ENCODE measurements at places on chromosomes 2 and 18. TPM values are rescaled to one million over a fixed set of nuclear protein-coding genes. Genes with fewer than 3 reads are reported as not detected.

DNA sequence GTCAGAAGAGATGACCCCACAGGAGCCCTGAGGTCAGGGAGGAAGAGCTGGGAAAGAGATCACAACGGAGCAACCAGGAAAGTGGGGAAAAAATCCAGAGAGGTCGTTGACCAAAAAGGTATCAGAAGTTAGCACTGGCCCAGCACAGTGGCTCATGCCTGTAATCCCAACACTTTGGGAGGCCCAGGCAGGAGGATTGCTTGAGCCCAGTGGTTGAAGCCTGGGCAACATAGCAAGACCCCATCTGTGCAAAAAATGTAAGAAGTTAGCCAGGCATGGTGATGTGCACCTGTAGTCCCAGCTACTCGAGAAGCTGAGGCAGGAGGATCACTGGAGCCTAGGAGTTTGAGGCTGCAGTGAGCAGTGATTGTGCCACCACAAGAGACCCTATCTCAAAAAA, 121.5 kb downstream of the GBX2 start:
- DNase-seq = no peak
- no peak overlapping the region for H3K4me3 ChIP-seq
- no peaks in the 10 kb centered on the region for H3K27me3 ChIP-seq
- H3K36me3 ChIP-seq = no peaks in the 10 kb centered on the region

Gene EPAS1
- total RNA-seq = 58.4 TPM

Gene PIK3C3
- 23.1 TPM for total RNA-seq

Gene AP1S3
- total RNA-seq = 8.3 TPM

Gene LOXL3
- 0.33 TPM for total RNA-seq

DNA sequence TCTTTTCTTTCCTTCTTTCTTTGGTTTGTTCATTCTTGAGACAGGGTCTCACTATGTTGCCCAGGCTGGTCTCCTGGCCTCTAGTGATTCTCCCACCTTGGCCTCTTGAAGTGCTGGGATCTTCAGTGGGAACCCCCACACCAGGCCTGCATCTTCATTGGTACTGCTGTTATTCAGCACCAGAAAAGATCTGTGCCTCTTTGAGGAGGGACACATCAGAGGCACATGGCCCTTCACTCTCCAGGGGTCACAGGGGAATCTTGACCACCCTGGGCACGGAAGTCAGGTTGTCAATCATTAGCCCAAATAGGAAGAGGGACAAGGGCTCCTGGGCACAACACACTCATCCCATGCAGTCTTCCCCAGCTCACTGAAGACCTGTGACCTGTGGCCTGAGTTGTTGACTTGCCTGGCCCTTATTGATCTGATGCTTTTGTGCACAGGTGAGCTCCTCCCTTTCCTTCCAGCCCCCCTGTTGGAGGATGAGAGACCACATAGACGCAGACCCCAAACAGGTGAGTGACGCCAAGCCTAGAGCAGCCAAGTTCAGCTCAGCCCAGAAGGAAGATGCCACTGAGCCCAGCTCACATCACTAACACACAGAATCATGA, 33.0 kb upstream of the ODC1 start:
- no peak overlapping the region for H3K27ac ChIP-seq
- H3K27me3 ChIP-seq = no peaks in the 10 kb centered on the region
- no peaks in the 10 kb centered on the region for H3K36me3 ChIP-seq
- DNase-seq = no peak

DNA sequence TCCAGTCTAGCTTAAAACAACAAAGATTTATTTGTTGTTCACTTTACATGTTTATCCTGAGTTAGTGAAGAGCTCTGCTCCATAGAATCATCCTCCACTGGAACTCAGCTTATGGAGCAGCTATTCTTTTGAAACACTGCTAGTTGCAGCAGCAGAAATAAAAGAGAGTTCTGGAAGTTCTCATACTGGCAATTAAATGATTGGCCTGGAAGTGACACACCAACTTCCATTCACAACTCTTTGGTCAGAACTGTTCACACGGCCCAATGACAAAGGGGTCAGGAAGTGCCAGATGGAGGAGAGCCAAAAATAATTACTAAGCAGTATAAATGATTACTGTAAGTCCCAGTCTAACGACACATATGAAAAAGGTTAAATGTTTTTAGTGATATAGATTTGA, 39.1 kb downstream of the FBXO11 start:
- peaks cover 50% of the 10 kb centered on the region for H3K4me1 ChIP-seq
- peak; percentile 70 for DNase-seq
- H3K36me3 ChIP-seq = no peaks in the 10 kb centered on the region
- peak overlapping the region; percentile 43 for H3K27ac ChIP-seq

GRCh38 chr2:190207930-190208329, 111.7 kb downstream of the HIBCH start:
- H3K4me3 ChIP-seq = no peak overlapping the region
- H3K4me1 ChIP-seq = no peaks in the 10 kb centered on the region
- DNase-seq = no peak
- no peaks in the 10 kb centered on the region for H3K27me3 ChIP-seq
- H3K36me3 ChIP-seq = peaks cover 8% of the 10 kb centered on the region

DNA sequence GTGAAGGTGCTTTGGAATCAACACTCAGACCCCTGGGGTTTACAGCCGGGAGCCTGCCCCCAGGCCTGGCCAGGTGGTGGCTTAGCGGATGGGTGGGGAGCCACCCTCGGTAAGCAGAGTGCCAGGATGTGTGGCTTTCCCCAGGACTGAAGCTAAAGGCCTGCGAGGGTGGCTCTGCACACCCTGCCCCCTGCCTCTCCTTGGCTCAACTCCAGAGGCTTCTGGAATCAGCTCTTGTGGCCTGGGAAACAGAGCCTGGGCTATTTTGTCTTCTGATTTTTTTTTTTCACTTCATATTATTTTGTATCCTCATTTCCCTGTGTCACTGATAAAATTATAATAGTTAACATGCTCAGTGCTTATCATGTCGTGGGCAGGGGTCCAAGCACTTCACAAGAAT, 79.8 kb downstream of the RHOB start:
- DNase-seq = no peak
- no peak overlapping the region for H3K27ac ChIP-seq
- H3K4me3 ChIP-seq = no peak overlapping the region
- H3K27me3 ChIP-seq = no peaks in the 10 kb centered on the region
- H3K4me1 ChIP-seq = peaks cover 16% of the 10 kb centered on the region

GRCh38 chr2:101820519-101820918, 123.0 kb downstream of the MAP4K4 start:
- H3K27me3 ChIP-seq = no peaks in the 10 kb centered on the region
- H3K36me3 ChIP-seq = no peaks in the 10 kb centered on the region
- DNase-seq = no peak
- H3K4me1 ChIP-seq = peaks cover 31% of the 10 kb centered on the region

DNA sequence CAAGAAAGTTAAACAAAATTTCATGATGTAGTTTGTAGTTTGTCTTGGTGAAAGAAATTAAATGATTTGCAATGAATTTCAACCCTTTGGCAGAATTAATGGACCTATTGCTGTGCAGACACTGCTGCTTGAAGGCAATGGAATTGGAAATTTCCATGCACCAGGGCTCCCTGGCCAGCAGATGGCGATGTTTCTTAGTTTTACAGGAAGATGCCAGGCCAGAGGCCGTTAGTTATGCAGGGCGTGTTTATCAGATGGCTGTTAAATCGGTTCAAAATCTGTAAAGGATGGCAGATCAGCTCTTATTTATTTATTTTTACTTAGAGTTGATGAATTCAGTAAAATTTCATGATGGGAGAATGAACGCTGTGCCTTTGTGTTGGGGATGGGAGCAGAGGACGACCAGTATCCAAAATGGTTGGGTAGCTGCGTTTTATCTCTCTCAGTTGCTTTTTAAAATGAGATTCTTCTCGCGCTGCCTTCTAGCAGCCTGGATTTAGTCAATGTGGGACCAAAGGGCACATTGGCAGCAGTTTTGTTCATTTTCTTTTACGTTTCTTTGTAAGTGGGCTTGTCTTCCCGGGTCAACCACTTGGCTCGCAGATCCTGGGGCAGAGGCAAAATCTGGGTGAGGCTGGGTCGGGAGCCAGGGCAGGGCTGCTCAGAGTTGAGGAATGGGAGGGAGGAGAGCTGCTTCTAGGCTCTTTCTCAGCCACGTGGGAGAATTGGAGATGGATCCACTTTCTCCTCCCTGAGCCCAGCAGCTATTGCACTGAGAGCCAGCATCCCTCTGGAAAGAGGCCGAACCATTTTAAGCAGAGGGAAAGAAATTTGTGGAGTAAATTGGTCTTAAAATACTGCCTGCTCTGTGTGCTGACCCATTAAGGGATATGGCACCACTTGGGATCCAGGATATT, 344.0 kb downstream of the PIK3C3 start:
- H3K4me1 ChIP-seq = no peaks in the 10 kb centered on the region
- H3K36me3 ChIP-seq = no peaks in the 10 kb centered on the region
- H3K27me3 ChIP-seq = no peaks in the 10 kb centered on the region
- peak; percentile 66 for DNase-seq
- no peak overlapping the region for H3K4me3 ChIP-seq

DNA sequence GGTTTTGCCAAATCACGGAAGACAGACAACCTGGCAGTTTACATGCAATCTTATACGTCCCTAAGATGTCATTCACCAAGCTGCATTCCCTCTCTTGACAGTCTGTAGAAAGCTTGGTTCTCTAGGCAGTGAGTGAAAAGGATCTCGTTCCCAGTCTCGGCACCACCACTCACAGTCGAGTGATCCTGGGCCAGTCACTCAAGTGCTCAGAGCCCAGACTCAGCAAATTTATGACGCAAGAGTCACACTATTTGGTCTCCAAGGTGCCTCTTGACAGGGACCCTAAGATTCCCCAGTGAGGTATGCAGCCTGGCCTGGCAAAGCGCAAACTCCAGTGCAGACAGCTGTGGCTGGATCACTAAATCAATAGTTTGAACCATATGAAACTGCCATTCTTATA, 77.9 kb downstream of the EIPR1 start:
- no peaks in the 10 kb centered on the region for H3K36me3 ChIP-seq
- H3K4me1 ChIP-seq = peaks cover 5% of the 10 kb centered on the region
- no peak overlapping the region for H3K4me3 ChIP-seq
- no peak for DNase-seq
- H3K27ac ChIP-seq = no peak overlapping the region
- no peaks in the 10 kb centered on the region for H3K27me3 ChIP-seq

DNA sequence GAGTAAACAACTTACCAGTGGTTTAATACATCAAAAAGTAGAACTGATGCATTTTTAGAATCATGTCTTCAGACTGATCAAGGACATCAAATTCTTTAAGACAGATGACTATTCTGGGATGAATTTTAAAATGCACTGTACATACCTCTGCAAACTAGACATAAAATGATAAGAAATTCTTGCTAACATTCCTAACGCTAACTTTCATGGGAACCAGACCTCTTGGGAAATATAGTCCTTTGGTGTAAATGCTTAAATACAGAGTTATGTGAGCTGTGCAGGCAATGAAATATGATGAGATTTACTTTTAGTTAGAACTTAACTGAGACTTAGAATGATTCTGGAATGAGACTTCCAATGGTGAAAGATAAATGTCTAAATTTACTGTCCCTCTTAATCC, 562.0 kb downstream of the NR4A2 start:
- H3K27me3 ChIP-seq = no peaks in the 10 kb centered on the region
- H3K4me1 ChIP-seq = no peaks in the 10 kb centered on the region
- no peaks in the 10 kb centered on the region for H3K36me3 ChIP-seq
- no peak for DNase-seq
- H3K4me3 ChIP-seq = no peak overlapping the region

DNA sequence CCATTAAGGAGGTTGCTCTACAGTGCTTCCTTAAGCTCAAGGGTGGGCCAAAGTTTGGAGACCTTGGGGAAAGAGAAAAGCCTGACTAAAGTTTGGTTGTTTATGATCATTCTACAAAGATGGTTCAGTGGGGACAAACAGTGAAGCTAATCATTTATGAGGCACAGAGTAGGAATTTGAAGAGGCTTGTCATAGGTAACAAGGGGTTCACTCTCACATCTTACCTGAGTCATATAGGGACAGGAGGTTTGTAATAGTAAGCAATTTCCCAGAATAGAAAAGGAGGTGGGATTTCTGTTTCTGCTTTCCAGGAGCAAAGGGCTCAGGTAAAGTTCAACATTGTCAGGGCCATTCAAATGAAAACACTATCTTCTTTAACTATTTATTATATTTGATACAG, 787.9 kb downstream of the CPS1 start:
- H3K4me3 ChIP-seq = no peak overlapping the region
- DNase-seq = no peak
- no peaks in the 10 kb centered on the region for H3K4me1 ChIP-seq

GRCh38 chr2:176187899-176188773, at the start of gene HOXD1:
Gene HOXD1 (plus strand): TSS chr2:176188668. CDS start chr2:176188802, 134 bp downstream.
- H3K36me3 ChIP-seq = no peaks in the 10 kb centered on the region
- H3K4me3 ChIP-seq = peak within 1 kb of the TSS; percentile 12
- DNase-seq = no peak
- H3K27me3 ChIP-seq = peaks cover 2% of the 10 kb centered on the region
- peaks cover 34% of the 10 kb centered on the region for H3K4me1 ChIP-seq

GRCh38 chr2:209441541-209441940, 17.7 kb downstream of the MAP2 start:
- no peak overlapping the region for H3K4me3 ChIP-seq
- no peak overlapping the region for H3K27ac ChIP-seq
- H3K27me3 ChIP-seq = no peaks in the 10 kb centered on the region
- H3K36me3 ChIP-seq = no peaks in the 10 kb centered on the region
- no peak for DNase-seq

Gene TWIST2
- total RNA-seq = 40.5 TPM

DNA sequence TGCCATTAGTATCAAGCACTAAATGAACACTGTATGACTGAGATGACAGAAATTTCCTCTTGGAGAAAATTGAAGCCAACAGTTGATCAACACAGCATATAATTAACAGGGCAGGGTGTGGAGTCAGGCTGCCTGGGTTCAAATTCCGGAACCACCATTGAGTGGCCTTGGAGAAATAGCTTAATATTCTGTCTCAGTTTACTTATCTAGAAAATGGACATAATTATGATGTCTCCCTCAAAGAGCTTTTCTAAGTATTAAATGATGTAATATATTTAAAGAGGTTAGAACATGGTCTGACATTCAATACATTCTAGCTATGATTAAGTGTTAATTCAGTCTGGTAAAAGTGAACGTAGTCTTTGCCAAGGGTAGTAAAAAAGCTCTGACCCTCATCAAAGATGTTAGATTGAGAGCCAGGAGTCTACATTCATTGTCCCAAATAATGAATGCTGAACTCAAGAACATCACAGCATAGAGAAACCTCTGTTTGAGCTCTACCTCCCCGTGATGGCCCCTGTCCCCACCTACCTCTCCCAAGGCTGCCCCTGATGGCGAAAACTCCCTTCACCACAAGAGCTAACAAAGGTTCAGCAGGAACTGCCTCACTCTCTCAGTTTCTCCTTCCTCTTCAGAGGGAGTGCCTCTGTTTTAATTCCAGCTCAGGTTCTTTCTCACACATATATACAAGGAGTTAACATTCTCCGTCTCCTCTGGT, 2.7 kb upstream of the VWA3B start:
- DNase-seq = no peak
- no peak overlapping the region for H3K27ac ChIP-seq
- H3K4me1 ChIP-seq = peaks cover 35% of the 10 kb centered on the region
- no peaks in the 10 kb centered on the region for H3K27me3 ChIP-seq
- H3K36me3 ChIP-seq = no peaks in the 10 kb centered on the region
- no peak overlapping the region for H3K4me3 ChIP-seq

GRCh38 chr2:79235135-79235534, 75.6 kb upstream of the REG3A start:
- no peaks in the 10 kb centered on the region for H3K4me1 ChIP-seq
- no peak for DNase-seq
- no peaks in the 10 kb centered on the region for H3K36me3 ChIP-seq
- no peak overlapping the region for H3K4me3 ChIP-seq
